ENCODE measurements at places on chromosomes 12 and 14. TPM values are rescaled to one million over a fixed set of nuclear protein-coding genes. Genes with fewer than 3 reads are reported as not detected.
A peak's percentile ranks its signal among the peaks of the same experiment; 100 is the strongest.

The LTBP2 gene
- total RNA-seq = 19.6 TPM

DNA sequence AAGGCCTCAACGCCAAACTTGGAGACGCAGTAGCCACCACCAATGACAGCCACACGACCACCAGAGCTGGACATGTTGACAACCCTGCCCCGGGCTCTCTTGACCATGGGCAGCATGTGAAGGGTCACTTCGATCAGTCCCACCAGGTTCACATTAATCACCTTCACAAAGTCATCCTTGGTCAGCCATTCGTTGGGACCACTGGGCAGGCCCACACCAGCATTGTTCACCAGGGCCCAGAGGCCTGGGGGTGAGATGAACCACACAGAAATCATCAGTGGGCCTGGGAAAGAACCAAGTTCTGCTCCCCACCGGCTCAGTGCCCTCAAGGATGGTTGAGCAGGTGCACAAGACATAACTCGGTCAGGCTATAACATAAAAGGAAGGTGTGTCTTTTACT, 4.0 kb downstream of the SDR9C7 start:
- DNase-seq = no peak

- no peak for DNase-seq
Measured at GRCh38 chr14:30193845-30194501, 266.3 kb upstream of the PRKD1 start.

DNA sequence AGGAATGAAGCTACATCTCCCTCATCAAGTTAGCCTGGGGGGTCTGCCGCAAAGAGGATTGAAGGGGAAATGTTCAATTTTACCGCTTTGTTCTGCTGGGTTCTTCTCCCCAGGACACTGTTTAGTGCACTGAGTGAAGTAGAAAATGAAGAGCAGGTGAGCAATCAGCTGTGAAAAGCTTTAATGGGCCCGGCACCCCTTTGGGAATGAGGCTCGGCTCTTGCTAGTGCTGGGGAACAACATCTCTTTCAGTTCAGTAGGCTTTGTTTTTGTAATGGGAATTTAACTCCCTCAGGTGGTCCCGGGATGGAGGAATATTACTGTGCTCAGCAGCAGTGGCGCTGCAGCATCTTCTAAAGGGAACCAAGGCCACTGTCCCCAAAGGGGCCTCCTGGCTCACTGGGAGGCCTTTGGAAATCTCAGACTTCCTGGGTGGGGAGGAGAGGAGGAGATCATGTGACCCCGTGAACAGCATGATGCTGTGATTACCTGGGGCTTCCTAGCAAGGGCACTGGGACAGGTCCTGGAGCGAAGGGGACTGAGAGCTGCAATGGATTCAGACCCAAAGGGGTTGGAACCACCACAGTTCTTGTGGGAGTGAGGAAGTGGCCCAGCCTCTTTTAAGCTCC, 85.2 kb upstream of the MAX start:
- no peak for DNase-seq

GRCh38 chr14:101125719-101126651, 222.5 kb upstream of the RTL1 start:
- peak; percentile 60 for DNase-seq

DNA sequence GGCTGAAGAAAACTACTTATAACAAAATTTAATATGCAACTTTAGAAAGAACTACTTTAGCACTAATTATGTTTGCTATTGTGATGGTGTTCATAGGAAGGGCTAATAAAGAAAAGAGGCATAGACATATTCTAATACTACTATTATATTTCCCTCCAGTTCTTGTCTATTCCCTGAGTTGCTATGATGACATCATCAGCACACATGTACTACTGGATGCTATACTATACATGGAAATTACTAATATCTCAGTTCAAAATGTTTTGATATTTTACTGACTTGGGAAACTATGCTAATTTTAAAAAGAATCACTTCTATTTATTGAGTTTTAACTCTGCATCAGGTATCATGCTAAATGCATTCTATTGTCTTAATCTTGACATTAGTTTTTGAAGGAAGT, 101.6 kb downstream of the EPS8 start:
- no peak for DNase-seq

DNA sequence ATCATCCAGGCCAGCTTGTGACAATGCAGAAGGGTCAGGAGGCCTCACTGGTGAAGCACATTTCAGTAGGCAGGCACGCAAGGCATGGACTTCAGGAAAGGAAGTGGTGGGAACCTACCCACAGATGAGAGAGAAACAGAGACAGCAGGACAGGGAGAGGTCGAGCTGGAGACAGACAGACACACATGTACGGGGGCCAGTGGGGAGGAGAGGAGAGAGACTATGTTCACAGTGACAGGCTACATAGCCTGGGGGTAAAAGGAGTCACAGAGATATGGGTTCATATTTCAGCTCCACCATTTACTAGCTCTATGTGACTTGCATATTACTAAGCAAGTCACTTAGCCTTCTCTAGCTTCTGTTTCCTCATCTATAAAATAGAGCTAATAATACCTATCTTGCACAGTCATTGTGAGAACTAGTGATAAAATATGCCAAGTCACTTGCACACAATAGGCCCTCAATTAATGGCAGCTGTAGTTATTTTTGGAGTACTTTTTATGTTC, 91.1 kb upstream of the FUT8 start:
- DNase-seq = no peak

Data from suprapubic skin (tissue), 4 donors.